Activated gamma-delta T cell treated with anti-CD3 and anti-CD28 coated beads, Interleukin-2, amount 50 U/mL, for 16 hours (primary cell): ENCODE measurements at places on chromosomes 2 and 18.

- no peak for DNase-seq
These were observed 4.9 kb upstream of the IMP4 start for GRCh38 chr2:130337735-130338325.

- no peak for DNase-seq
These were observed 495 bp upstream of the TTC32 start for GRCh38 chr2:19902216-19902740.

- DNase-seq: no peak
These were observed 118.4 kb downstream of the SH3BP4 start for GRCh38 chr2:235070063-235070706.

DNA sequence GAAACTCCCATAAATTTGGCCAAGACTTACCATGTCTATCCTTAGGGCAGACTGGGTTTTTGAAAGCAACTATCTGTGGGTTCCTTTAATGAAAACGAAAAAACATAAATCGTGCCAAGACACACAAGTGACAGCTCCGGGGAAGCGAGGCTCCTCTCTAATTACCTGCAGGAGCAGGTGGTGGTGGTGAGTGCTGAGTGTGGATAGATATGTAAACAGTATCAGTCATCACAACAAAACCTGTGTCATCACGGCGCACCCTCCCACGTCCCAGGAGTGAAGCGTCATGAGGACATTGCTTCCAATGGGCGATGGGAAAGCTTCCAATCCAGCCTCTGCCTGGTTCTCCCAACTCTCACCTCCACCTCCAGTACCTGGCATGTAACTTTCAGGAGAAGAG, 31.3 kb downstream of the ACKR3 start:
- DNase-seq: no peak

DNA sequence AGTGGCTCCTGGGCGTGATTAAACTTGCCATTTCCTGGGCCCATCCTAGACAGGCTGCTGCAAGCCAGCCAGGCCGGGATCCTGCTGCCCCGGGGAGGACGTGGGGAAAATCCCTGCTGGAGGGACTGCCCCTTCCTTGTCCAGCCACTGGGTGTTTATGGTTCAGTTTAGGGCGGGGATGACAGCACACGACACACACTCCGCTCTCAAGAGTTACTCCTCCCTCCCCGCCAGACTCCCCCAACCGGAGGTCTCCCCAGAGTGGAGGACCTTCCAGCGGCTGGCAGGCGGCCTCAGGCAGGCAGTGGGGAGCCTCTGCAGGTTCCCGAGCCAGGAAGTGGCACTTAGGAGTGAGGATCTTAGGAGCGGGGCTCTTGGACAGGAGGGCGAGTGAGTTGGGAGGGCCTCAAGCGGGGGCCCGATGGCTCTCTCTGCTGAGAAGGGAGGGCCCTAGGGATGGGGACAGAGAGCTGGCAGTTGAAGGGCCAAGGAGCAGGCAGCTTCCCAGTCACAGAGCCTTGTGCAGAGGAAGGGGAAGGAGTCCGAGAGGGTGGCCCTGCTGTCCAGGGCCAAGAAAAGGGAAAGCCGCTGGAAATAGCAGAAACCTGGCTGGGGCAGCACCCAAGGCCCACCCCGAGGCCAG, 5.7 kb upstream of the GPR35 start:
- no peak for DNase-seq

GRCh38 chr2:198162276-198162675, 357.9 kb downstream of the PLCL1 start:
- DNase-seq: no peak

DNA sequence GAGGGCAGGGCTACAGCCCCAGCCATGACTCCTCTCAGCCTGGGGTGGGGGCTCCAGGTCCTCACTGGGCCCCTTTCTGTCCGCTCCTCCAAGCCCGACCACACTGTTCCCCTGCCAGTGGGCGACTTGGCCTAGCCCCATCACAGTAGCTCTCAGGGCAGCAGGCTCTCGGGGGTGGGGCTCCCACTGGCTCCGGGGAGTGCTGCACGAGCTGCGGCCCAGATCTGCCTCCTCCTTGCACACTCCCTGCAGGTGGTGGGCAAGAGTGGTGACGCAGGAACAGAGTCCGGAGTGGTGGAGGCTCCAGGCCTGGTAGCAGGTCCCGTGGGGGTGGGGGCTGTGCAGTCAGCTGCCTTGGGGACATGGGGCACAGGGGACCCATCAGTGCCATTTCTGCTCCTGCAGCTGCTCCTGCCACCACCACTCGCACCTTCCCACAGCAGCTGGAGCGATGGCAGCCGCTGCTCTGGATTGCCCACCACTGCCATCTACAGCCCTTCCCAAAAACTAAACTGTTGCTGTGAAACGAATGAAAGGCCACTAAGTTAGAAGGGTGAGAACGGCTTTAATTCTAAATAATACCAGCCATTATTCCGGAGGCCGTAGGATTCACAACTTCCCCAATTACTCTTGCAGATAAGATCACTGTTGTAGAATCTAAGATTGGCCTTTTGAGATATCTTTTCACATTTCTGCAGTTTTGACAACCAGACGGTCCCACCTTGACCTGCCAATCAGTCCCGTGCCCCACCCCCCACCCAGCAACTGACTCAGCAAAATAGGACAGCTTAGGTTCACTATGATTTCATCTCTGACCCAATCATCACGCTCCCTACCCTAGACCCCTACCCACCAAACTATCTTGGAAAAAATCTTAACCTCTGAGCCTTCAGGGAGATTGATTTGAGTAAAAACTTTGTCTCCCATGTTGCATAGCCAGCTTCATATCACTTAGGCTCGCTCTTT, 530.2 kb downstream of the DCC start:
- no peak for DNase-seq

DNA sequence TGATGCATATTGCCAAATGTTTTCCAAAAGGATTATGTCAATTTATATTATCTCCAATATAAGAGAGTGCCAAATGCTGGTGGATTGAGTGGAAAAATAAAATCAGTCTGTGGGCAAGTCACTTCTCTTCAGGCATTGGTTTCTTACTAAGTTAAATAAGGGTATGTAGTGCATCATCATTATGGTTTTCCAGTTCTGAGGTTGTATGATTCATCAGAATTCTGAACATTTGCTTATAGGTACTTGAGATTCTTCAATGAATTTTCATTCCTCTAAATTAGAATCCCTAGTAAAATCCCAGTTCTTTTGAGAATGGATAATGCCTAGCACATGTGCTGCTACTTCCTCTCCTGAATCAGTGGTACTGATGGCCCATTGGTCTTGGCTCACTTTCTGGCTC, 188.9 kb upstream of the OSR1 start:
- DNase-seq: no peak
